MM.1S (cell line): ENCODE measurements at places on chromosomes 3 and 15.

GRCh38 chr15:68312701-68313204, 35.2 kb downstream of the FEM1B start:
- no peak for DNase-seq

DNA sequence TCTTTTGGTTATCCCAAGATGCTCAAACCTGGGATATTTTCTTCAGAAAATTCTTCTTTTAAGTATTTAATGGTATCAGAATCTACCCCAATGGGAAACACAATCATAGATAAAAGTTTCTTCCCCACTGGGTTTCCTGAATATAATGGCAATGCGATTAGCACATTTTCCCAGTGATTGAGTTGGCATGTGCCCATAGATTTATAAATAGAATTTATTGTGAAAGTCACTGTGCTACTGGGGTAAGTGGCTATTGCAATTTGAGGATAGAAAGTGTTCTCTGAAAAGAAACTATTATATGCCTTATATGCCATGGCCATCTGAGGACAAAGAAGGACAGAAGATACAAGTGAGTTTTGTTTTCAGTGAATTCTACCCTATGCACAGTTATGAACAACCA, 99.0 kb upstream of the RBMS3 start:
- DNase-seq: no peak

GRCh38 chr3:57383406-57383805, 90.9 kb upstream of the ASB14 start:
- no peak for DNase-seq

- no peak for DNase-seq
Measured at GRCh38 chr15:80107774-80108173, 45.0 kb upstream of the FAH start.
